ENCODE measurements at places on chromosomes 3 and 15.

- no peak for DNase-seq
Measured at GRCh38 chr3:127006781-127007436, 24.0 kb downstream of the PLXNA1 start.

DNA sequence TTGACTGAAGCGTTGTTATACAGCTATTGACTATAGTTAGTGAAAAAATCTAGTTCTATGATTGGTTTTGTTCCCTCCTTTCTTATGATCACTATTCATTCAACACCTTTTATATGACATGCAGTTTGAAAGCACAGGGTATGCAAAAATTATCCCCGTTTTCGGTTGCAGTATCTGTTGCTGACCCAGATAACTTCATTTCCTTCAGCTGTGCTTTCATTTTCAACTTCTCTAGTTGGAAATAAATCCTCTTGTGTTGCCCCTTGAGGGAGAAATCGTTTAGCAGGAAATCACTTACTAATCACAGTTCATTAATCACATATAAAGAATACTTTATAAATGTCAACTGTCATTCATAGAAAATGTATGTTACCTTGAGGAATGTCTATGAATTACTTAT, 55.1 kb downstream of the MBNL1 start:
- no peak for DNase-seq

DNA sequence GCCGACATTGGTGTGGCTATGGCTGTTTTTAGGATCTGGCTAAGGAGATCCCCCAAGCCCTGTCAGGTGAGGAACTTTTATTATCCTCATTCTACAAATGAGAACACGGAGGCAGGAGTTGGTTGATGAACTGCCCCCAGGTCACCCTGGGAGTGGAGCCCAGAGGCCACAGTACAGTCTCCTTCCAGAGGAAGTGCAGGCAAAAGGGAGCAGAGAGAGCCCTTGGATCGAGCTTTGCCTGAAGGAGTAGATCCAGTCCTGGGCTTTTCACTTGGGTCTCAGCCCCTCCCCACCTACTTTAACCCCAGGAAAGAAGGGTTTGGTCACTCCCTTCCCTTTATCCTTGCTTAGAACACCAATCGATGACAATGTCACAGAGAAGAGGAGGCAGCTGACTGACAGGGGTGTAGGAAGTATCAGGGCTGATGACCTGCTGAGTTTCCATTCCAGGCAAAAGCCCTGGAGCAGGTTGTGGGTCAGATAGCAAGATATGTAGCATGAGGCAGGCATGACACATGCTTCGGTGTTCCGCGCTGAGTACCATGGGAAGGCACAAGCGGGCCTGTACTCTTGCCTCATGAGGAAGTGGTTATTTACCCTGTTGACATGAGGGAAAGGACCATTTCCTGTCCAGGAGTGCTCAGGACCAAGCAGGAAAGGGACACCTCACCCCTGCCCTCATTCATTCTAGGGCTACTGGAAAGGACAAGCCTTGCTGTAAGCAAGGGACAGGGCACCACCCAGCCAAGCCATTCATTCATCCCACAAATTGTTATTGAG, 5.8 kb upstream of the PLA2G4D start:
- no peak for DNase-seq

GRCh38 chr15:63595065-63595464, 2.1 kb upstream of the FBXL22 start:
- no peak for DNase-seq

- no peak for DNase-seq
Measured at GRCh38 chr15:68734352-68734751, 86.3 kb downstream of the ANP32A start.

- no peak for DNase-seq
Measured at GRCh38 chr3:184506561-184506991, 55.0 kb upstream of the EPHB3 start.

- peak; percentile 75 for DNase-seq
Measured at GRCh38 chr15:90001683-90002427, 731 bp downstream of the ZNF710 start.

GRCh38 chr15:33138000-33138399, 56.5 kb downstream of the FMN1 start:
- no peak for DNase-seq

DNA sequence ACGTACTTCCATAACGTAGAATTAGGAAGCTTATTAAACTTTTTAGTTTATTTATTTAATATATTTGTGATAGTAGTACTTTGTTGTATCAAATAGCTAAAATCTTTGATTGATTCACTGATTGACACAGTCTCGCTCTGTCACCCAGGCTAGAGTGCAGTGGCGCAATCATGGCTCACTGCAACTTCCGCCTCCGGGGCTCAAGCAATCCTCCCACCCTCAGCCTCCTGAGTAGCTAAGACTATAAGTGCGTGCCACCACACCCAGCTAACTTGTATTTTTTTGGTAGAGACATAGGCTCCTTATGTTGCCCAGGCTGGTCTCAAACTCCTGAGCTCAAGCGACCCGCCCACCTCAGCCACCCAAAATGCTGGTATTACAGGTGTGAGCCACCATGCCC, 5.7 kb downstream of the APH1B start:
- DNase-seq = no peak

GRCh38 chr3:139473155-139473771, 3.1 kb downstream of the RBP2 start:
- DNase-seq = no peak

GRCh38 chr3:127629467-127630403, 750 bp downstream of the PODXL2 start:
- peak; percentile 22 for DNase-seq

- DNase-seq = no peak
Measured at GRCh38 chr3:160981217-160981938, 123.8 kb downstream of the B3GALNT1 start.

DNA sequence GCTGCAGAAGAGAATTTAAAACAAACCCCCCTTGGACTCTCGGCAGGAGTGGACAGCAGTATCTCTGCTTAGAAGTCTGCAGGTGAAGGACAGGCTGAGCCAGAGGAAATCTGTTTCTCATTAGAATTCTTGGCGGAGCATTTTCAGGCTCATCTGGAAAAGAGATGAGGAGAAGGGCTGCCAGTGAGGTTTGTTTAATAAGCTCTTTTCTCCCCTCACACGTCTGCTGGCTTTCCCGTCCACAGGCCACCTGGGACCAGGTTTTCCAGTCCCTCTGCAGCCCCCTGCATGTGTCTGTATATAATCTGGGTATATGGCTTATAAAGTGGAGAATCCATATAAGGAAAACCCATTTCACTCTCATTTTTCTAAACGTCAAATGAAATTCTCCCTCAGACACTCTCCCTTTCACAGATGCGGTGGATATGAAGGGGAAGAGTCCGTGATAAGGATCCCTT, 155.4 kb upstream of the TPM1 start:
- no peak for DNase-seq

GRCh38 chr15:92878593-92879053, 21.5 kb upstream of the CHD2 start:
- no peak for DNase-seq

- no peak for DNase-seq
Measured at GRCh38 chr15:48221885-48222284, 15.8 kb downstream of the SLC12A1 start.

- no peak for DNase-seq
Measured at GRCh38 chr3:195098741-195099525, 172.0 kb downstream of the XXYLT1 start.

GRCh38 chr3:94619643-94620042, 556.8 kb downstream of the NSUN3 start:
- no peak for DNase-seq

GRCh38 chr3:58495101-58495500, 3.2 kb downstream of the KCTD6 start:
- DNase-seq = no peak

DNA sequence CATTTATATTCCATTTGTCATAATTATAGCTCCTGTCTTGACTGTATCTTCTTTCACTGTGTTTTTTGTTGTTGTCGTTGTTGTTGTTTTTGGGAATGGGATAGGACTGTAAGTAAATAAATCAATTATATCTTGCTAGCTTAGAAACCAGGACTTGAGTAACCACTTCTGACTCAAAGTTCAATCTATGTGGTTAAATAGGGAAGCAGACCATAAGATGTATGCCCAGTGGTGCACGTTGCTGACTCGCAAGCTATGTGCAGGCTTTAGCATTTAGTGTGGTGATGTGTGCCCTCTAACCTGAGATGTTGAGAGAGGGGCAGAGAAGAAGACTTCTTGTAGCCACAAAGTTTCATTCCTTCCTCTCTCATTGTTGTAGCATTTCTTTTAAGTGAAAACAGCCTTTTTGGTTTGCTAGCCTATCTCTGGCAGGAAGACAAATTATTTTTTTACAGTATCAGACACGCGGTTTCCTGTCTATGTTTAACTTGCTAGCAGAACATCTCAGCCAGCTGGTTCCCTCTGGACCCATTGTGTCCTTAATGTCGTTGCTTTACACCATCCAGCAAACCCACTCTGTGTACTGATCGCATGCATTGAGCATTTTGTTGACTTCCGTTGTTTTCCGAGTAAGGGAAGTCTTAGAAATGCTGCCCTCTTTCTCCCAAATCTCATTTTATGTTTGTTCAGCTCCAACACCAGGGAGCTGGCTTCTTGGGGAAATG, 52.1 kb downstream of the TGFBR2 start:
- peak; percentile 69 for DNase-seq

GRCh38 chr3:94305835-94306611, 243.2 kb downstream of the NSUN3 start:
- no peak for DNase-seq

DNA sequence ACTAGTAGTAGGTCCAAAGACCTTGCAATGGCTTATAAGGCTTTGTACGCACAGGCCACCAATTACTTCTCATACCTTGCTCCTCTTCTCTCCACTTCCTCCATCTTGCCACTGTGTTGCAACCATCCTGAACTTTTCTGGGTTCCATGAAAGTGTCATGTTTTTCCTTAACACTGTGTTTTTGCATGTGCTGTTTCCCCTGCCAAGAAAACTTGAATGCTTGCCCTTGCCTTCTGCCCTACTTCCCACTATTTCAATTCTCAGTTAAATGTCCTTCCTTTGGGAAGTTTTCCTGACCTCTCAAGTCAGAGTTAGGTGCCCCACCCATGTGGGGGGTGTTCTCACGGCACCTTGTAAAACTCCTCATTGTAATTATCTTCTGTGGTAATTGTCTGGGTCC, 182.8 kb downstream of the THRB start:
- no peak for DNase-seq

- no peak for DNase-seq
Measured at GRCh38 chr3:8341821-8342247, 159.8 kb upstream of the LMCD1 start.

- no peak for DNase-seq
Measured at GRCh38 chr3:15616053-15616452, 14.5 kb downstream of the BTD start.

DNA sequence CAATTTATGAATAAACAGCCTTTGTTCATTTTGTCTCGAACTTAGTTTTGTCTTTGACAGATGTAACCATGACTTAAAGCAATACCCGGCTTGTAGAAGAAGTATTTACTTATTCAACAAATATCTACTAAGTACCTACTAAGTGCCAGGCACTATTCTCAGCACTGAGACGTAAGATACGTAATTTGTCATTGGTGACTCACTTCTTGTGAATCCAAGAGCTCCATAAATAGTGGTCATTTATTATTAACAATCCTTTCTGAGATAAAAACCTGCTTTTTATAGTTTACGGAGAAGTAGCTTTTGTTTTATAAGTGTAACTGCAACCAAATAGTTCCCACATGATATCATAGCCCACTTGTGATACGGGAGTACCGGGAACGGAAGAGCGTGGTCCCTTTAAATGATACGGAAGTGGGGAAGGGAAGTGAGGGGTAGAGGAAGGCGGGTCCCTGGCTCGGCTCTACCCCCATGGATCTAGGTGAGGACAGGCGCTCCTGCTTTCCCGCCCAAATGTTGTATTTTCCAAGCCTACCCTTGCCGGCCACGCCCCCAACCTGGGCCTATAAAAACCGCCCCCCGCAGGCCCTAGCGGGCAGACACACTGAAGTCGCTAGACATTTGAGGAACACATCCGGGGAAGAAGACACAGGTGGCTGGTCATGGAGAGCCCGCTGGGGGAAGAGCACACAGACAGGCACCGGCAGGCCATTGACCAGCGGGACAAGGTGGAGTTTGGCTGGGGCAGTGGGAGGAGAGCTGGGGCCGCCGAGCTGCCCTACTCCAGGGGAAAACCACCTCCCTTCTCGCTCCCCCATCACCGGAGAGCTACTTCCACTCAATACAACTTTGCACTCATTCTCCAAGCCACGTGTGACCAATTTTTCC, at the start of gene SAMMSON:
Gene SAMMSON (plus strand): TSS at position 594 of the 888 bp plus-strand sequence.
- DNase-seq = no peak

DNA sequence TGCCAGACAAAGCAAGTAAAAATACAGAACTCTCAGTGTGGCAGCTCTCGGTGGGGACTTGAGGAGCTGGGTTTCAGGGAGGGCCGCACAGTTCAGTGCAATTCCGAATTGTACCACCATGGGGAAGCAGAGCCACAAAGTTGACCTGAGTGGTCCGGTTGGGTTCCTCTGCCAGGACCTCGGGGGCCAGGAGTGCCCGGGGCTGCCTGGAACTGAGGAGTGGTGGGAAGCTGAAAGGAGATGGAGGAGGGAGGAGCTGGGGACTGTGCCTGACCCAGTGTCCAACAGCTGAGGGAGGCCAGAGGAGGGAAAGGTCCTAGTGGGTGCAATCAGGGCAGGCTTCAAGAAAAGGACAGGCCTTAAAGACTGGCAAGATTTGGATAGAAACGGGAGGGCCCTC, 32.2 kb upstream of the TRH start:
- peak; percentile 53 for DNase-seq

DNA sequence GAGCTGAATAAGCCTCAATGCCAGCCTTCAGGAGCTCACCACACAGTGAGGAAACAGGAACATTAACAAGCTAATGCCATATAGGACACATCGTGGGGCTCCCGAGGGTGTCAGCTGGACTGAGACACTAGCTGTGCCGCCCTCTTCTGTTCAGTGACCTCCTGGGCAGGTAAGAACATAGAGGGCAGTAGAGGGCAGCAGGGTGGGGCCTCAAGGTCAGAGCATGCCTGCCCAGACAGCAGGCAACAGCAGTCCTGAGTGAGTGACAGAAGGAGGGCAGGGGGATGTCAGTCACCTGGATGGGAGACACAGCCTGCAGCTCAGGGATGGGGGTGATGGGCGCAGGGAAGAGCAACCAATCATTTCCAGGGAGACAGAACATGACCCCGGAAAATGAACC, 15.5 kb downstream of the NTRK3 start:
- no peak for DNase-seq

DNA sequence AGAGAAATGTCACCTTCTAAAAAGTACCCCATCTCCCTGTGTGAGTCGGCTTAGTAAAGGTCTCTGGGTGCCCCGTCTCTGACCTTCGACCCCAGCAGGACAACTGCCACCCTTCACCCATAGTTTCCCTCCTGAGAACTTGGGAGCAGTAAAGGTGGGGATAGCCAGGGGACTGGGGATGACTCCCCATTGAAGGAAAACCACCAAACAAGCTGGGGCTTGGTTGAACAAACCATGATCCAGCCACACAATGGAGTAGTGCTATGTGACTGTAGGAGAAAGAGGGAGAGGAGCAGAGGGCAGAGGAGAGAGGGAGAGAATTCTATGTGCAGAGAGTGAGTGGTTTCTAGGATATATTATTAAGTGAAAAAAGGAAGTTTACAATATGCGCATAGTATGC, 33.7 kb downstream of the IDH3A start:
- no peak for DNase-seq
